ENCODE measurements at places on chromosomes 2 and 18.

DNA sequence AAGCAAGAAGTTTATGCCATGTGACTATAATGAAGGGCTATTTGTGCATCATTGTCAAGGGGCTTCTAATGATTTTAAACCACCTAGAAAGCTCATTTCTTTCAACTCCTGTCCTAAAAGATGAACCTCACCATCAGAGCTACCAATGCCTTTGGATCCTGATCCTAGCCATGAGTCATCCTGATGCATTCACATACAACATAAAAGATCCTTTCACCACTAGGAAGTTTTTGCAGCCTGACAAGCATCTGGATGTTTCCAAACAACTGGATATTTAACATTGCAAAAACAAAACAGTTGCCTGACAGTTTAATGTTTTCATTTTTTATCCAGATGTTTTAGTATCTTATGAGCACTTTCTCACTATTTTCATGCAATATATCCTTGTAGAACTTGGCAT lies 425.3 kb downstream of the MBD2 start:
- DNase-seq: no peak

DNA sequence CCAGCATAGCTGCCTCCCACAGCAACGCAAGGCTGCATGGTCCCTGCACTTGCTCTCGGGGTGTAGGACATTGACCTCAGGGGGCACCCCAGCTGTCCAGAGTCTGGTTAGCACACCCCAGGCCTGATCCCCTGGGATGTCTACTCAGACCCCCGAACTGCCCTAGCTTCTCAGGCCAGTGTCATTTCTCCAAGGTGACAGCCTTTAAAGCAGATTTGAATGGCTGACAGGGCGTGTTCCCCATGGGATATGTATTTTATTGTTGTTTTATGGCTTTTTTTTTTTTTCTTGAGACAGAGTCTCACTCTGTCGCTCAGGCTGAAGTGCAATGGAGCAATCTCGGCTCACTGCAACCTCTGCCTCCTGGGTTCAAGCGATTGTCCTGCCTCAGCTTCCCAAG lies 40.8 kb upstream of the PTMA start:
- no peak for DNase-seq

DNA sequence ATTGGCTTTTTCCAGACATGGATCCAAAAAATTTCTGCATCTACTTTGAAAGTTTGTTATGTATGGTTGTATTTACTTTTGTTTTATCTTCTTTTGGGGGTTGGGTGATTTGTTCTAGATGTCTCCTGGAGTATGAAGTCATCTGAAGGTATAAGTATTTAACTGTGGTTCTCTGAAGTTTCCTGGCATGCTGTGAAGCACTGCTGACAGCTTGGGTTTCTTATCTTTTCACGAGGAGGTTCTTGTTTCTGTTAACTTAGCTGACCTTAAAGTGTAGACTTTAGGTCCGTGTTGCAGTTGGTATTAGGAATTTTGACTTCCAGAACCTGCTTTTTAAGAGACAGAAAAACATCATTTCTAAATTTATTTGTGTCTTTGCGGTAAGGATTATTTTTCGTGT lies 15.9 kb downstream of the GLS start:
- DNase-seq: no peak

- DNase-seq: no peak
Observed at GRCh38 chr2:75311993-75312392, 112.7 kb upstream of the TACR1 start.

DNA sequence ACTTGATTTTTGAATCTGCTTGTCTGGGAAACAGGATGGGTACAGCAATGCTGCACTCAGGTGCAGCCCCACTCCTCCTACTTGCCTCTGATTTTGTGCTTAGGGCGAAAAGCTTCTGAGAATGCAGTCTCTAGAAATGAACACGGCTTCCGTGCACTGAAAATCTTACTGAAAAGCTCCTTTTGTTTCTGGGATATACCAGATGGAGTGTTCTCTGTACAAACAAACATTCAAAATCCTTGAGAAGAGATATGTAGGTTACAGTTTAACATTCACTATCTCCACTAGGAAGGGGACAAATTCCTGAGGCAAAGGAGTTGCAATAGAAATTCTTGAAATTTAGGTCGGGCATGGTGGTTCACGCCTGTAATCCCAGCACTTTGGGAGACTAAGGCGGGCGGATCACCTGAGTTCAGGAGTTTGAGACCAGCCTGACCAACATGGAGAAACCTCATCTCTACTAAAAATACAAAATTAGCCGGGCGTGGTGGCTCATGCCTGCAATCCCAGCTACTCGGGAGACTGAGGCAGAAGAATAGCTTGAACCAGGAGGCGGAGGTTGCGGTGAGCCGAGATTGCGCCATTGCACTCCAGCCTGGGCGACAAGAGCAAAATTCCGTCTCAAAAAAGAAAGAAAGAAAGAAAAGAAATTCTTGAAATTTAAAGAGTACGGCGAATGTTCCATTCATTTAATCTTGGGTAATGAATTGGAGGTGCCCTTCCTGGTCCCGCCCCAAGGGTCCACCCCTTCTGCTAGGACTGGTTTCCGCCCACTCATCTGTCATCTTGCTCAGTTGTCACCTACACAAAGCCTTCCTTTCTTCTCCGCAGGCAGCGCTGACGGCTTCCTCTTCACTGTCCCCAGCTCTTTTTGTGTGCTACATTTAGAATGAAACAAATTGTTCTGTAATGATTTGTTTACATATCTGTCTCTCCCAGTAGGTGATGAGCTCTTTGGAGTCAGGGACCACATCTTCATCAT lies 92.4 kb downstream of the SOCS6 start:
- no peak for DNase-seq

DNA sequence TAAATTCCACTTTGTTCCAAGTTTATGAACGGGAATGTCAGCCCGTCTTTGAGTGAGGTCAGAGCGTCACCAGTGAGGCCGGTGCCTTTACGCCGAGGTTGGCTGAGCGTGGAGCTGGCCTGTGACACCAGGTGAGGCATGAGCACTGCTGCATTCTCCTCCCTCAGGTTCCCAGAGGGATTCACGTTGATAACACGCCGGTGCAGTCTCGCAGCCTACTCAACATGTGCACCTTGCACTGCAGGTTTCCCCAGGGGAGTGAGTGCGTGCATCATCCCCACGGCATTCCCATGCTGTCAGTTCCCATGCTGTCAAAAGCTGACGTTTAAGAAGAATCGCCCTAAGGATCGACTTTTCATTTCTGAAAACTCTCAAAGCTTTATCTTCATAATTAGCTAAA lies 213.3 kb downstream of the LDLRAD4 start:
- no peak for DNase-seq

- DNase-seq: no peak
Observed at GRCh38 chr2:223037445-223037800, 14.6 kb upstream of the KCNE4 start.

GRCh38 chr2:76279142-76279541 lies 568.4 kb upstream of the GCFC2 start:
- DNase-seq: no peak

DNA sequence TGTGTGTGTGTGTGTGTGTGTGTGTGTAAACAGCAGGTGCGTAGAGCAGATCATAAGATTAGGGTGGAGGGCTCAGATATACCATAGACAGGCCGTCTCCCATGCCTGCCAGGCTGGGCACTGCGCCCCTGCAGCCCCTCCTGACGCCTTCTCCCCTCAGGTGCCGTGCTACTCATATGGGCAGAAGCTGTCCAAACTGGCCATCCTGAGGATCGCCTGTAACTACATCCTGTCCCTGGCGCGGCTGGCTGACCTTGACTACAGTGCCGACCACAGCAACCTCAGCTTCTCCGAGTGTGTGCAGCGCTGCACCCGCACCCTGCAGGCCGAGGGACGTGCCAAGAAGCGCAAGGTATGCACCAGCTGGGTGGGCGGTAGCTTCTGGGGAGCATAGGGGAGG lies 10.0 kb downstream of the ATOH8 start:
- DNase-seq: no peak

GRCh38 chr2:156585457-156585856 lies 149.3 kb downstream of the GPD2 start:
- DNase-seq: no peak

DNA sequence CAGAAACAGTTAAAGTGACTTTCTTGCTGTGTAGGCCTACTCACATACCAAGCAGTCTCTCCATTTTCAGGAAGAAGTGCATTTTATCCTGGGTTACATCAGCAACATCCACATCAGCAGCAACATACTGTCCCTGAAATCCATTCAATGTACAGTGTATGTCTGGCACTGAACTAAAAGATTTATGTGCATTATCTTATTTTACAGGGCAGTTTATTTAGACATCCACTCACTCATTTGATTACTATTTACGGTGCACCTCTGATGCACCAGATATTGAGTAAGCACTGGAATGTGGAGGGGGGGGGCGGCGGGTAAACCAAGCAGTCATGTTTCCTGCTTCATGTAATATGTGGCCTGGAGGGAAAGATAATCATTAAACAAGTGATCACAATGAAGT lies 1128.2 kb downstream of the BCL11A start:
- no peak for DNase-seq

DNA sequence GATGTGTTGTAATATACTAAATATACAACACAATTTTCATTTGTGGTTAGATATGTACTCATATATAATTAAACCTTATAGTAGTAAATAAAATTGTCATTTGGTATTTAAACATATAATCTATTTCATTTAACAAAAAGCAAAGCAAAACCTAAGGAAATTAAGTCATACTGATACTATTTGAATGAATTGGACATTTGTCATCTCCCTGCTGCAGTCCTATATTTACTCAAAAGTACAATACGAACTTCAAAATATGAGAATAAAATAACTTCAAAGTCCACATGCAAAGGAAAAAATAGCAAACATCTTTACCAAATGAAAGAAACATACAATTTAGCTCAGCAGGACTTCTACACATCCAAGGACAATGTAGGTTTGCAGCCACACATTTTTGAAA lies 11.8 kb upstream of the HAT1 start:
- no peak for DNase-seq

- no peak for DNase-seq
Observed at GRCh38 chr18:42442656-42443055, 487.6 kb downstream of the PIK3C3 start.

GRCh38 chr2:181916726-181917718 lies 25.5 kb downstream of the ITPRID2 start:
- no peak for DNase-seq

- DNase-seq: no peak
Observed at GRCh38 chr2:163191372-163191771, 352.8 kb upstream of the KCNH7 start.

- DNase-seq: no peak
Observed at GRCh38 chr2:26316041-26316440, 29.9 kb upstream of the SELENOI start.

GRCh38 chr2:31735716-31736115 lies 155.0 kb upstream of the SRD5A2 start:
- no peak for DNase-seq

GRCh38 chr2:182077448-182078142 lies 91.9 kb downstream of the PPP1R1C start:
- no peak for DNase-seq

GRCh38 chr18:74378179-74378682 lies 62.6 kb downstream of the C18orf63 start:
- DNase-seq: no peak

DNA sequence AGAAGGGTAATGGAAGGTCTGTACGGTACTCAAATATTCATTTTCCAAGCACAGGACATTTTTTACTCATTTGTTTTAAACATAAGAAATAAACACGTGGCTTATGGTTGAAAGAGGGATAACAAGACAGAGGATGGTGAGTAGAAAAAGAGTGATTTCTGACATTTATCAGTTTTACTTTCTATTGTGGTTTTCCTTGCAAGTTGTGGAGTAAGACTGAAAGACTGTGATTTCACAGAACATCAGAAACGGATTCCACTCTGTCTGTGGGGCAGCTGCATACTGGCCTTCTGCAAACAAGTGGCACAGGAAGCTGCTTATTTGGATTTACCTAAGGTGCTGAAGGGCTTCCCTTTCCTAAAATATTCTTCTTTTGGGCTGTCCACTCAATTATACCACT lies 122.2 kb upstream of the ITGB6 start:
- DNase-seq: no peak

GRCh38 chr2:218465987-218466633 lies 47.2 kb downstream of the VIL1 start:
- DNase-seq: no peak

GRCh38 chr2:130787841-130788240 lies 32.5 kb downstream of the AMER3 start:
- DNase-seq: no peak
